ENCODE measurements at places on chromosomes 16 and 17.

DNA sequence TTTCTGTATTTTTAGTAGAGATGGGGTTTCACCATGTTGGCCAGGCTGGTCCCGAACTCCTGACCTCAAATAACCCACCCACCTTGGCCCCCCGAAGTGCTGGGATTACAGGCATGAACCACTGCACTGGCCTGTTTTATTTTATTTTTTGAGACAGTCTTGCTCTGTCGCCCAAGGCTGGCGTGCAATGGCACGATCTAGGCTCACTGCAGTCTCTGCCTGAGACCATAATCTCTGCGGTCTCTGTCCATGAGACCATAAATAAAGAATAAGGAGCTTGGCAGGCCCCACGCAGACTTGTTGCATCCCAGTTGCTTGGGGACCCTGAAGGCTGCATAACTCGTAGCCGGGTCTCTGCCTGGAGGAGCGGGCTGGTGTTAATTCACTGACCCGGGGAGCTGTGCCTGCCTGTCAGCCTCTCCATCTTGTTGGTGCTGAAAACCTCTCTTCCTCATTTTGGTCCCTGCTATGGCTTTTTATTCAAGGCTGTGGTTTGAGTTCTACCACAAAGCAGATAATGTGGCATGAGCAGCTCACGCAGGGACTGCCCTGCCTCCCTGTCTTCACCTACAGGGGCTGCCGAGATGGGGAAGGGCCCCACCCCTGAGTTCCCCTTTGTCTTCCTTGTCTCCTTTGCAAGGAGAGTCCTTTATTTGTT is 82.1 kb downstream of the MSI2 start:
- no peak for DNase-seq

- DNase-seq: peak; percentile 59
Measured at GRCh38 chr16:20383106-20384029, 21.2 kb downstream of the PDILT start.

GRCh38 chr16:11484691-11485258 is 101.9 kb downstream of the LITAF start:
- DNase-seq: no peak

- DNase-seq: no peak
Measured at GRCh38 chr17:41486809-41487530, 2.7 kb downstream of the KRT36 start.

DNA sequence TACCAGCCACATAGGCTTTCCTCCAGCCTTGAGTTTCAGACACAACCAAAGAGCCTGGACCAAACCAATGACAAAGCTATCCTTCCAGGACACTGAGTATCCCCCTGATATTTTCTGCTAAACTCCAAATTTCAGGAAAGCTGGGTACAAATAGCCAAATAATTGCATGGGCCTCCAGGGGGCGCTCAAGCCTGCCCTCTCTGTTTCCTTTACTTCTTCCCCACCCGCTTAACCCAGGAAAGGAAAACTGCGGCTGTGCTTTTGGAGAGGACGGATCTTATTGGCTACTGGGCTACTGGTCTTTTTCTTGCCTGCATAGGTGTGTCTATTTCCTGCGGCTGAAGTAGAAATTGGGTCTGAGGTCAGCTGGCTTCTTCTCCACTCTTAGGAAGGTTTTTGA is 30.1 kb downstream of the GNGT2 start:
- peak; percentile 59 for DNase-seq

DNA sequence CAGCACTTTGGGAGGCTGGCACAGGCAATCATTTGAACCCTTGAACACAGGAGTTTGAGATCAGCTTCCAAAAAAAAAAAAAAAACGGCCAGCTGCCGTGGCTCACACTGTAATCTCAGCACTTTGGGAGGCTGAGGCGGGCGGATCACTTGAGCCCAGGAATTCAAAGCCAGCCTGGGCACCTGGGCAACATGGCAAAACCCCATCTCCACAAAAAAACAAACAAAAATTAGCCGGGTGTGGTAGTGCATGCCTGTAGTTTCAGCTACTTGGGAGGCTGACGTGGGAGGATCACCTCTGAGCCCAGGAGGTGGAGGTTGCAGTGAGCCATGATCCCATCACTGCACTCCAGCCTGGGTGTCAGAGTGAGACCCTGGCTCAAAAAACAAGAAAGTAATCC is 39.0 kb downstream of the GRB2 start:
- no peak for DNase-seq

DNA sequence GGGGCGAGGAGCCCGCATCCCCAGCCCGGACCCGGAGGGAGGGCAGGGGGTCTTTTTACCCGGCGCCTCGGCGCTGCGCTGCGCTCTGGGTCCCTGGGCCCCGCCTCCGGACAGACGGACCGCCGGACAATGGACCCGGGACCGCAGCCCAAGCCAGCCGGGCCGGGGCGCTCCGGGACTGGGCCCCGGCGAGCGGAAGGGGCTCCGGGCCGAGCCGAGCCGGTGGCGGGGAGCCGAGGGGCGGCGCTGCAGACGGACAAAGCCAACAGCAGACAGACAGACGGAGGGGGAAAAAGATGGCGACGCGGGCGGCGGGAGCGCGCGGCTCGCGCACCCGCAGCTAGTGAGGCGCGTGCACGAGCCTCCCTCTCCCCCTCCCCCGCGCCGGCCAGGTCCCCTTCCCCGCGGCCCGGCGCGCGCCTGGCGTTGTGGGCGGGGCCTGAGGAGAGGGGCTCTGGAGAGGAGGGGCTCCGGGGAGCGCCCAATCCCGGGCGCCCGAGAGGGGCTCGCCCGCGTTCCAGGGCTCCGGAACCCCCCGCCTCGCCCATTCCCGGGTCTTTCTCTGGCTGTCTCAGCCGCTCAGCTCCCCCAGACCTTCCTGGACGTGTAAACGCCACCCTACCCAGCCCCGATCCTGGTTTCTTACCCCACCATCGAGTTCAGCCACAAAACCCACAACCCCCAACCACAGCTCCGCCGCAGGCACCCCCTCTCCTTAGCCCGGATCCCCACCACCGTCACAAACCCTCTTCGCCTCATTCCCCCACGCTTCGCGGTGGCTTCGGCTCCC is at the start of gene ZNF821:
Gene ZNF821, minus strand, starts transcription at position 334 of the 790 bp plus-strand sequence. CDS start 4,236 bp downstream, outside the sequence.
- DNase-seq: peak; percentile 85

GRCh38 chr17:72715906-72716572 is 376.4 kb downstream of the SLC39A11 start:
- no peak for DNase-seq

- no peak for DNase-seq
Measured at GRCh38 chr16:86925067-86925791, 346.9 kb downstream of the FOXL1 start.

GRCh38 chr16:521381-522210 is 5.9 kb upstream of the CAPN15 start:
- DNase-seq: no peak

DNA sequence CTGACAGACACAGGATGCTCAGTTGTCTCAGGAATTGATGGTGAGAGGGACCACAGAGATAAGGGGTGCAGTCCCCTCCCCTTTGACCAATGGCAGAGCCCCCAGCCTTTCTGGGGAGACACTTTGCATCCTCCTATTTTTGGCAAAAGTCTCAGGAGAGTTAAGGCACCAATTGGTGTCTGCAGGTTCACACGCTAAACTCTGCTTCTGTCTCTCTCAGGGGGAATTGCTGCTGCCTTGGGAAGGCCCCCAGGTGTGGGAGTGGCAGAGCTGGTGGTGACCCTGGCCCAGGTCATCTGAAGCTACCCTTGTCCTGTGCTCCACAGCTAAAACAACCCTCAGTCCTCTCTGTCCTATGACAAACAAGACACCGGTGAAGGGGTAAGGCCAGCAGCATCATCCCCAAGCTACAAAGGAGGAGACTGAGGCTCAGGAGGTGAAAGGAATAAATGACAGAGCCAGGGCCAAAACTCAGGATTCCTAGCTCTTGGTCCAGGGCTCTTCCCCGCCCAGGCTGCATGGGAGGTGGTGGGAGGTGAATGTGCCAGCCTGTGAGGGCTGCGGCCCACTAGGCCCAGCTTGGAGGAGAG is 20.3 kb downstream of the OSBPL7 start:
- DNase-seq: no peak

GRCh38 chr16:57842601-57843000 is 40.3 kb upstream of the KIFC3 start:
- DNase-seq: no peak

DNA sequence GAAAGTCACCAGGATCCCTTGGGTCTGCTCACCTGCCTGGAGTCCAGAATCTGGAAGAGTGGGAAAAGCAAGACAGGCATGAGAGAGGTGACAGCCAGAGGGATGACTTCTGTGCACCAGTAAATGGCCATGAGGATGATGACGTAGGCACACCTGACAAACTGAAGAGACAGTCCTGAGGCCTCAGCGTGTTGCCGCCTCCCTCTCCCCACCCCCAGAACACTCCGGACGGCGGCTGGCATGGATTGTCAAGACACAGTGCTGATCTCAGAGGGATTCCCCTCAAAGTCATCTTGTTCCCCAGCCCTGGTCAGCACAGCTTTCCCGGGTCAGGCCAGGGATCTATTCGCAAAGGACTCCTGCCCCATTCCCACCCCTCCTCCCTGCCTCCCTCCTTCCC is 6.2 kb downstream of the SLC13A5 start:
- DNase-seq: no peak

DNA sequence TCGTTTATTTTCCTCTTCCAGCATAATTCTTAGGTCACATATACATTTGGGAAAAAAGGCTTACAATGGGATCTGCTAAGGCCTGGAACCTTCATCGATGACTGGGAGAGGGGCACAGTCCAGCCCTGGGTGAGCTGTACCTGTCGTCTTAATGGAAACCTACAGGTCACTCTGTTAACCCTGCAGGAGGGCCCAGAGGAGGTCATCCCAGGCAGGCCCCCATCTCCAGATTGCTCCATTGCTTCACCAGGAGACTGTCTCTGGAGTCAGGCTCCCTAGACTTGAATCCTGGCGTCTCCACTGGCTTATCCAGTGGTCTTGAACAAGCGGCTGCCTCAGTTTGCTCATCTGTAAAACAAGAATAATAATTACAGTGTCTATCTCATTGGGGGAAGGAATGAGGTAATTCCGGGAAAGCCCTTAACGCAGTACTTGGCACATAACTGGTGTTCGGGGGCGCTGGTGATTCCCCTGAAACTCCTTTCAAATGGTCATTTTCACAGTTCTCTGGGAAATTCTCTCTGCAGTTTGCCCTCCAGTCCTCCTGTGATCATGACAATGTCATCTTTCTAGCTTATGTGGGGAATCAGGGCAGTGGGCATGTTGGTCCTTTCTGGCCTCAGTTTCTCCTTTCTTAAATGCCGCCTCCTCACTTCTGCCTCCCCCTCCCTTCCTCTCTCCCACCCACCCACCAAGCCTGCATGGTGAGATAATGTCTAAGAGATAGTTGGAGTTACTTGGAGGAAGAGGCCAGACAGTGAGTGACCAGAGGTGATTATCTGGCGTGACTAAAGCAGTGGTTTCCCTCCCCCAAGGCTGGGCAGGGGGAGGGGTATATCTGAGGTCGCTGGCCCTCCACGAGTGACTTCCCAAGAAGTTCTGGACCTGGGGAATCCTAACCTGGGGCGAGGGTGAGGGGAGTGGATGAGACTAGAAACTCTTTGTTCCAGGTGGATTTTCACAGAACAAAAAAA is 31.3 kb upstream of the TAC4 start:
- DNase-seq: no peak

GRCh38 chr16:83947642-83948234 is 5.3 kb upstream of the OSGIN1 start:
- DNase-seq: no peak

DNA sequence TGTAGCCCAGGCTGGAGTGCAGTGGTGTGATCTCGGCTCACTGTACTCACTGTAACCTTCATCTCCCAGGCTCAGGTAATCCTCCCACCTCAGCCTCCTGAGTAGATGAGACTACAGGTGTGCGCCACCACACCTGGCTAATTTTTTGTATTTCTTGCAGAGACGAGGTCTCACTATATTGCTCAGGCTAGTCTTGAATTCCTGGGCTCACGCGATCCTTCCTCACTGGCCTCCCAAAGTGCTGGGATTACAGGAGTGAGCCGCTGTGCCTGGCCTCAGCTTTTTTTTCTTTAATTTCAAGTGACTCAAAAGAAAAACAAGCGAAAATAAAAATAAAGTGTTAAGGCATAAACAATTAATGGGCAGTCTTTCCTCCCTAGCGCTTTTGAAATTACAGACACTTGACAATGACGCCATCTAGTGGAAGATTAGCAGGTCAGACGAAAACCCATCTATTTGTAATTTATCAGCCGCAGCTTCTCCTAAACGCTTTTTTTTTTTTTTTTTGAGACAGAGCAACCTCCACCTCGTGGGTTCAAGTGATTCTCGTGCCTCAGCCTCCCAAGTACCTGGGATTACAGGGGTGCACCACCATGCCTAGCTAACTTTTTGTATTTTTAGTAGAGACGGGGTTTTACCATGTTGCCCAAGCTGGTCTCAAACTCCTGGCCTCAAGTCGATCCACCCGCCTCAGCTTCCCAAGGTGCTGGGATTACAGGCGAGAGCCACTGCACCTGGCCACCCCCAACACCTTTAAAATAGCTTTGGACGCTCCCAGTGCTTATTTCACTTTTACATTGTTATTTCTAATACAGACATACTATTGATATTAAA is 28.1 kb upstream of the PECAM1 start:
- DNase-seq: no peak

DNA sequence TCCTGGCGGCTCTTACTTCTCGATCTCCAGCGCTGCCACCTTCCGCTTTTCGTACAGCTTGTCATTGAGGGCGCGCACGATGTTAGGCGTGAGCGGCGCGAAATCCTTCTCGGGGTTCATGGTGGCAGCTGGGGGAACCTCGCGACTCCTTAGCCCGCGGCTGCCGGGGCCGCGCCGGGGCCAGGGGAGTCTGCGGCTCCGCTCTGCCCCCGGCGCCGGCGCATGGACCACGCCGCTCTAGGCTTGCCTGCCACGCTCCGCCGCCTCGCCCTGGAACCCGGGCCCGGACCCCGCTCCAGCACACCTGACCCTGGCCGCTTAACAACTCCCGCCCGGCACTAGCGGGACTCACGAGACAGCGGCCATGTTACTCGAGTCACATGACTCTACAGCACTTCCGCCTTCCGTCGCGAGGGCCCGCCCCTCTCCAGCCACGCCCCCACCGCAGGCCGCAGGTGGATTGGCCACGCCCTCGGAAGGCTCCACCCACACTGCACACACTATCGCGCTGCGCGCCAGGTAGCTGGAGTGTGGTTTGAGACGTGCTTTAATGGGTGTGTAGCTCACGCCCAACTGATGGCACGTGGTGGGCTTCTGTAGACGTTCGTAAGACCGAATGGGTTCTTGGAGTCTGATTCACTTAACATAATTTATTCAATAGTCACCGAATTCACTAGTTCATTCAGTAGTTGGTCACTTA is at the start of gene VAC14:
Gene VAC14, minus strand, starts transcription at position 378 of the 700 bp plus-strand sequence. Its CDS starts 258 bp downstream, at position 120.
- DNase-seq: peak; percentile 87

GRCh38 chr17:33837281-33837680 is 417.8 kb upstream of the CCL2 start:
- no peak for DNase-seq

GRCh38 chr17:7004398-7005253 is 7.8 kb upstream of the RNASEK start:
- no peak for DNase-seq

Data from right forelimb (tissue), 1 donor.